ENCODE measurements at places on chromosomes 16 and 17. TPM values are rescaled to one million over a fixed set of nuclear protein-coding genes. Genes with fewer than 3 reads are reported as not detected.

GRCh38 chr16:76222853-76223252 is 54.3 kb upstream of the CNTNAP4 start:
- DNase-seq = no peak

DNA sequence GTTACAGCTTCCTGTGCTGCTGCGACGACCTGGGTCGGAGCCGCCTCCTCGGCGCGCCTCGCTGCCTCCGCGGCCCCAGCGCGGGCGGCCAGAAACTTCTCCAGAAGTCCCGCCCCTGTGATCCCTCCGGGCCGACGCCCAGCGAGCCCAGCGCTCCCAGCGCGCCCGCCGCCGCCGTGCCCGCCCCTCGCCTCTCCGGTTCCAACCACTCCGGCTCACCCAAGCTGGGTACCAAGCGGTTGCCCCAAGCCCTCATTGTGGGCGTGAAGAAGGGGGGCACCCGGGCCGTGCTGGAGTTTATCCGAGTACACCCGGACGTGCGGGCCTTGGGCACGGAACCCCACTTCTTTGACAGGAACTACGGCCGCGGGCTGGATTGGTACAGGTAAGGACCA is 746 bp downstream of the HS3ST2 start:
- no peak for DNase-seq

DNA sequence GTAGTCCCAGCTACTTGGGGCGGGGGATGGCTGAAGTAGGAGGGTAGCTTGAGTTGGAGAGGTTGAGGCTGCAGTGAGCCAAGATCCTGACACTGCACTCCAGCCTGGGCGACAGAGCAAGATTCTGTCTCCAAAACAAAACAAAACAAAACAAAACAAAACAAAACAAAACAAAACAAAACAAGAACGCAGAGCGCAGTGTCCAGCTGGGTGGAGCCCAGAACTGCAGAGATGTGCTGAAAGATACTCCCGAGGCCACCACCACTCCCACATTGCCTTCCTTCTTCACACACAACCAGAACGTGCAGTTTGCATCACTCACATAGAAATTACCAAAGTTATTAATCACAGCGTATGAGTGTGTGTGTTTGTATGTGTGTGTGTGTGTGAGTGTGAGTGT is 222.9 kb upstream of the ASIC2 start:
- no peak for DNase-seq

DNA sequence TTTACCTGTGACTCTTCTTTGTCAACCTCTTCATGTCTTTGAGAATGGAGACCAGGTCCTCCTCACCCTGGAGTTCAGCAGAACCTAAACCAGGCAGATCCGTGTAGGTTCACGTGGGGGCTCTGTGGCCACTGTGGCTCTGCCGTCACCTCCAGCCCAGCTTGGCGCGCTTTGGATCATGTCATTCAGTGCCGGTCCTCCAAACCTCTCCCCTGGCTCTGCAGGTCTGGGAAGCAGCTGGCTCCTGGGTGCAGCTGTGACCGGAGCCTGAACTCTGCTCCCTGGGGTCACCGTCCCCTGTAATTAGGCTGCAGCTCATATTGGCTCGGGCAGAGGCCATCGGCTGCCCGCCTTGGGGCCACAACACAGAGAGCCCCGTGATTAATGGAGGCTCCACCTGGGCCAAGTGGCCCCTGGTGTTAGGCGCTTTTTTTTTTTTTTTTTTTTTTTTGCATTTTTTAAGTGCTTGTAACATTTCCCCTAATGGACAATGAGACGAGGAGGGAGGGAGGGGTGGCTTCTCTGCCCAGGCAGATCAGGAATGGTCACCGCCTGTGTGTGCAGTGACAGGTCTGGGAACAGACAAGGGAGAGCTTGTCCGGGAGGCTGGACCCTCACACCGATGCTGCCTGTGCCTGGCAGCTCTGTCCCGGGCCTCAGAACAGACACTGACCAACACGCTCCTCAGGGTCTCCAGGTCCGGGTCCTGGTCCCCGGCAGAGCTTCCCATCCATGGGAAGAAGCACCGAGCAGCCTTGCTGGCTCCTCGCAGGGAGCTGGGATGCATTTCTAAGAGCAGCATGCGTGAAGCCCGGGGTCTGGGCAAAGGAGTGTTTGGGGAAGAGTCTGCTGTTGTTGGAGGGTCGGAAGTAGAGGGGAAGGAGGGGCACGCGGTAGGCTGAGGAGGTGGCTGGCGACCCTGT is 247.9 kb downstream of the SEC14L1 start:
- peak; percentile 57 for DNase-seq

DNA sequence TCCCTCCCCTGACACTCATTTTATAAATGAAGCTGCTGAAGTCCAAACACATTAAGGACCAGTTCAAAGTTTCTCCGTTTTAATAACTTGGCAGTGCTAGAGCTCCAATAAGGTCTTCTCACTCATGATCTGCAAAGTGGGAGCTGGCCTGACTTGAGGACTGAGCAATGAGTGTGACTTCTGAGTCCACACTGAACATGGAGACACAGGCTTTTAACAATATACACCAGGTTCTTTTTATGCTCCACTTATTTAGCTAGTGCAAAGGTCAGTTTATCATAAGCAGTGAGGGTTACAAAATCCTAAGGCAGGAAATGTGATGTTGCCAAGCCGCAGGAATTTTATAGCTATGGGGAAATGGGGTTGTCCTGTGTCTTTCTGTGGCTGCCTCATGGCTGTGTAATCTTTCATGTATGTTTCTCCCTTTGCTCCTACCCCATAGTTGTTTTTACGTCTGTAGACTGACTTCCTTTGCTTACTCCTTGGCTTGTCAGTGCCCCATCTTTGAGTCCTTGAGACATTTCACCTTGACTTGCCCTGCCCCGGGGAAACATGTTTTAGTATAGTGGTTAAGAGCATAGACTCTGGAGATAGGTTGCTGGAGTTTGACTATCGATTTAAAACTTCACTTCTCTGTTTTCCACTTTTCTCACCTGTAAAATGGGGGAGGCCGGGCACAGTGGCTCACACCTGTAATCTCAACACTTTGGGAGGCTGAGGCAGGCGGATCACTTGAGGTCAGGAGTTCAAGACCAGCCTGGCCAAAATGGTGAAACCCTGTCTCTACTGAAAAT is 12.2 kb upstream of the MMD start:
- peak; percentile 85 for DNase-seq

- DNase-seq = no peak
Observed at GRCh38 chr17:7459961-7460545, 15.2 kb downstream of the CHRNB1 start.

- no peak for DNase-seq
Observed at GRCh38 chr16:86430814-86431213, 79.5 kb upstream of the FOXF1 start.

- DNase-seq = no peak
Observed at GRCh38 chr17:80780381-80781198, 211.1 kb upstream of the CHMP6 start.

GRCh38 chr17:32110596-32110995 is 31.7 kb upstream of the RHOT1 start:
- no peak for DNase-seq

DNA sequence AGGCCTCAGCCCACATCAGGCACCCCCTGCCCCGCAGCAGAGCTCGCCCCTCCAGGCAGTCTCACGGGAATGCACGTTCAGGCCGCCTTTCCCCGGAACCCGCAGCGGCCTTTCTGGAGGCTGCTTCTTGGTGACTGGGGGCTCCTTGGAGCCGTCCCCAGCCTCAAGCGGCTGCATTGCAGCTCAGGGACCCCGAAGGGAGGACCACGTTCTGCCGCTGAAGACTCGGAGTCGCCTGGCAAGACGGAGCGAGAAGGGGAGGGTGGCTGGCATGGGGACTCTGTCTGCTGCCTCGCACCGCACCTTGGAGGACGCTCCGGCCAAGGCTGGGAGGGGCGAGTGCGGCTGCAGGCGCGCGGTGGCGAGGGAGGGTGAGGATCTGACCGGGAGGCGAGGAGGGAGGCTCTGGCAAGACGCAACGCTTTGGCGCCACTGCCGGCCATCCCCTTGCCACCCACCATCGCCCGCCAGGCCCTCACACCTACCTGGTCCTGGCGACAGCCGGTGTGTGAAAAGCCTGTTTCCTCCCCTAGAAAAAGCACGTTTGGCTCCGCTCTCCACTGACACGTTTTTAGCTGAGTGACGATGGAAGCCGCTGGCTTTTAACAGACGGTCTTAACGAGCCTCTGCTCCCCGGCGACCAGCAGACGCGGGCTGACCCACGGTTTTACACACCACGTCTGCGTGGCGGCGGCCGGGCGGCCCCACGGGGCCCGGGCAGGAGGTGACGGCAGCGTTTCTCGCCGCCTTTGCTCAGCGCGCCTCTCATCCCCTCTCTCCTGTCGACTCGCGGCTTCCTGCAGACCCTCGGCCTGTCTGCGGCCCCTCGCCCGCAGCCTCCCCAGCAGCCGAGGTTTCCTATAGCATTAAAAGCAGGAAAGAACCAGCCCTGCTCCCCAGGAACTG is 16.7 kb upstream of the GNG13 start:
- DNase-seq = no peak

DNA sequence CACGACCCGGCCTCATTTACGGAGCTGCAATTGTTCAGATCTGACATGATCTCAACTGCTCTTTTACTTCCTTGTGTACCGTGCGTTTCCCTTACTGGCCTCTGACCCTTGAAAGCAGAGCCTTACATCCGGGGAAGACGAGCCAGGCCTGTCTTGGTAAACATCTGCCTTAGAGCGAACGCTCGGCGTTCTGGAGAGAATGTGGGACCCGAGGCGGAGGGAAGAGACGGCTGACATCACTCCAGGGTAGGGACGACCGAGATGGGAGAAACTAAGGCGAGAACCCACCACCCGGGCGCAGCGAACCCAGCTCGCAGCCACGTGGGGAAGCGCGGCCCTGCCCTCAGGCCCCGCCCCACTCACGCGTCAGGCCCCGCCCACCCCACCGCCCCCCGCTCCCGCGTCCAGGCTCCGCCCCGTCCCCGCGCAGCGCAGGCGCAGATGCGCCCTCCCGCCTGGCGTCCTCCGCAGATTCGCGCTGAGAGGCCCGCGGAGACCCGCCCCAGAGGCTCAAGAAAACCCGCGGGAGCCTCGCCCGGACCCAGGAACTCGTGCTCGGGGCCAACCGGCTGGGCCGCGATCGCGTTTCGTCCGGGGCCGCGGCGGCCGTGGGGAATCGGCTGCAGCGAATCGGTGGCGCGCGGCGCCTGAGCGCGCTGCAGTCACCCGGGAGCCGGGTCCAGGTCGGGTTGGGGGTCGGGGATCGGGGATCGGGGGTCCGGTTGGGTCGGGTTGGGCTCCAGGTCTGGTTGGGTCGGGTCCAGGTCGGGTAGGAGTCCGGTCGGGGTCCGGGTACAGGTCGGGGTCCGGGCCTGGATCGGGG is at the start of gene TELO2:
TSS of gene TELO2 (plus strand) at position 438 of the 823 bp plus-strand sequence. CDS start 922 bp downstream, outside the sequence.
- peak; percentile 39 for DNase-seq

GRCh38 chr16:6081320-6081976 is 983.9 kb upstream of the EEF2KMT start:
- DNase-seq = peak; percentile 6

DNA sequence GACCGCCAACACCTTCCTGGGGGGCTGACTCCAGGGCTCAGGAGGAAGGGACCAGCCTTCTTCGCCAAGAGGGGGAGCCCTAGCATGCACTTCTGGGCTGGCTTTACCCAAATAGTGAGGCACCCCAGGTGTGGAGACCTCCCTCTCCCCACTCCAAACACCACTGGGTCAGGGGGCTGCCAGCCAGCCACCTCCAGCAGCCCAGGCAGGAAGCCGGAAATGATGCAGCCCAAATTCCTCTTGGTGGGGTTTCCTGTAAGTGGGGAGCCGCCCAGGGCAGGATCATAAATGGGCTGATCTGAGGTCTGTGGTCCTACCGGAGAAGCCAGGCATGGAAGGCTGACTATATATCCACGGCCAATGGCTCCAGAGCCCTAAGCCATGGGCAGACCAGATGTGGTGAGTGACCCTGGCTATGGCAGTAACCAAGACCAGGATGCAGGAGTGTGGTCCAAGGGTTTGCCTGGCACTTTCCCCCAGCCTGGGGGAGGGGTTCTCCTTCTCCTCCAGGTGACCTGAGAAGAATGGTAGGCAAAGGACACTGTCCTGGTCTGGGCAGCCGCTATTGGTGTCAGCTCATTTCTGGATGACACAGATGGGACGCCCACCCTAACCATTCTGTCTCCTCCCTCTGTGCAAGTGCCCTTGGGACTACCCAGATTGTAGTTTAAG is 4.2 kb downstream of the GIT1 start:
- peak; percentile 10 for DNase-seq

DNA sequence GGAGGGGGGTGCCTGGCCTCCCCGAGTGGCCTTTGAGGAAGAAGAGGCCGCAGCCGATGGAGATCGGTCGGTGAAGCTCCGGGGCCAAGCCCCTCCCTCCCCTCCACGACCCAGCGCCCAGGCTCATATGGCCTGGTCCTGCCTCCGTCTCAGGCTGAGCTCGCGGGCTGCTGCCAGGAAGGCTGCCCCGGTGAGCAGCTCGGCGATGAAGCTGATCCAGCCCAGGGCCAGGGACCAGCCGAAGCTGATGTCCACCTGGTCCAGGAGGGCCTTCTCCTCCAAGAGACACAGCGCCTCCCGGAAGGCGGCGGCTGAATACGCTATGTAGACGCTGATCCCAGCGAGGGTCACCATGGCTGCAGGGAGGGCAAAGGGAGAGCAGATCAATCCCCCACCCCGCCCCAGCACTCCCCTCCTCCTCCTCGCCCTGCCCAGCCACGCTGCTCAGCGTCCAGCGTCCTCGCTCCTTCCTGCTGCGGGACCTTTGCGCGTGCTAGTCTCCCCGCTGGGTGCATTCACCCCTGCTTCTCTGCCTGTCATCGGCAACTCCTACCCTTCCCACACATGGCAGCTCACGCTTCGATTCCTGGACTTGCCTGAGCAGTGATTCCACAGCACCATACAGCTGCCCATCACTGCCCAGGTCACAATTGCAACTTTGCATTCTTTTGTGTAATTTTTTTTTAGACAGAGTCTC is 20.5 kb downstream of the TMEM114 start:
- no peak for DNase-seq

- no peak for DNase-seq
Observed at GRCh38 chr17:5700745-5701144, 116.4 kb upstream of the NLRP1 start.

The MT1F gene
- total RNA-seq = not detected

The GRIN2A gene
- 0.53 TPM for total RNA-seq

The CCL7 gene
- not detected for total RNA-seq

The NOMO2 gene
- 307 TPM for total RNA-seq

The TBC1D3I gene
- total RNA-seq = 0.11 TPM

The CBFA2T3 gene
- total RNA-seq = 2.2 TPM

The ZNF597 gene
- 4.7 TPM for total RNA-seq

The TMEM107 gene
- total RNA-seq = 10.1 TPM

The CHST5 gene
- not detected for total RNA-seq

The SYNGR3 gene
- total RNA-seq = 6.0 TPM

The OTOA gene
- total RNA-seq = not detected

The WNT9B gene
- 0.84 TPM for total RNA-seq
